ENCODE measurements at places on chromosomes 11 and 22.

DNA sequence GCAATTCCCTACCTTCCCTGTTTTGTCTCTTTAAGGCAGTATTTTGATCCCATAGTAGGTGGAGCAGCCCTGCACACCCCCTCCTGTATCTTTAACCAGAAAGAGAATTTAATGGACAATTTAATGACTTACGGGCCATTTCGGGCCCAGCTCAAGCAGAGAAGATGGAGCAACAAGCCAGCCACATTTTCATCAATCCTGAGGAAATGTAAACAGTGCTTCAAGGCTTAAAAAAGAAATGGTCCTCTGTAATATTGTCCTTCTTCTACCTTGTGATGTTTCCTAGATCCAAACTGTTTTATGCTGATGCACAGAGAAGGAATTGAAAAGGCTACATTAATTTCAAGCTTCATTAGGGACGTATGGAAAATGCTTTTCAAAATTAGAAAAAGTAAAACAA, 88.6 kb downstream of the MTMR3 start:
- DNase-seq: no peak

DNA sequence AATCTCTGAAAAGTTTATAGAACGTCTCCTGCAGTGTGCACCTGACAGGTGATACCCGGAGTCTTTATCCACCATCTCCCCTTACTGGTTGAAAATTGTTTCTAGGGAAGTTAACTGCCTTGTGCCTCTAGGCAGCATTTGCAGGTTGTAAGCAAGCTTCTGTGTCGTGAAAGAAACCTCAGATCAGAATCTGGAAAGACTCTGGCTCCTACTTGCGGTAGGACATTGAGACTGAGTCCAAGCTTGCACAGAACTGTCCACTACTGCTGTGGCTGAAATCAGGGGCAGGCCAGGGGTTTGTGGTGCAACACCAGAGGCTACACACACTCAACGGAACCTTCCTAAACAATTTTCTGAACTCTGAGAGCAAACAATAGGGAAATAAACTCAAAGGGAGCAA, 34.8 kb upstream of the MYOD1 start:
- DNase-seq: no peak

GRCh38 chr11:71221201-71221600, 31.2 kb downstream of the SHANK2 start:
- no peak for DNase-seq

DNA sequence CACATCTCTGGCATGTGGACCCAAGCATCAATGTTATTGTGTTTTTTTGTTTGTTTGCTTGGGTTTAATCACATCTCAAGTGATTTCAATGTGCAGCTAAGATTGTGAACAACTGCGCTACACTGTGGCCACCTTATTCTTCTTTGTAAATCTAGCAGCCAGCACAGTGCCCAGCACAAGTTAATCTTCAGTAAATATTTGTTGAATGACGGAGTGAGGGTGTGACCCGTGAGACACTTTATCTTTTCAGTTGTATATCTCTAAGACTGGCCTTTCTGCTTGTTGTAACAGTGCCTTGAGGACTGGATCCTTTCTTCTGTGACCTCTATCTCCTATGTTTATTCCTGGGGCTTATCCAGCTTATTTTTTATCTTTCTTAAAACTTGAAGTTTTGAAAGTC, 21.4 kb upstream of the AMOTL1 start:
- DNase-seq: no peak

DNA sequence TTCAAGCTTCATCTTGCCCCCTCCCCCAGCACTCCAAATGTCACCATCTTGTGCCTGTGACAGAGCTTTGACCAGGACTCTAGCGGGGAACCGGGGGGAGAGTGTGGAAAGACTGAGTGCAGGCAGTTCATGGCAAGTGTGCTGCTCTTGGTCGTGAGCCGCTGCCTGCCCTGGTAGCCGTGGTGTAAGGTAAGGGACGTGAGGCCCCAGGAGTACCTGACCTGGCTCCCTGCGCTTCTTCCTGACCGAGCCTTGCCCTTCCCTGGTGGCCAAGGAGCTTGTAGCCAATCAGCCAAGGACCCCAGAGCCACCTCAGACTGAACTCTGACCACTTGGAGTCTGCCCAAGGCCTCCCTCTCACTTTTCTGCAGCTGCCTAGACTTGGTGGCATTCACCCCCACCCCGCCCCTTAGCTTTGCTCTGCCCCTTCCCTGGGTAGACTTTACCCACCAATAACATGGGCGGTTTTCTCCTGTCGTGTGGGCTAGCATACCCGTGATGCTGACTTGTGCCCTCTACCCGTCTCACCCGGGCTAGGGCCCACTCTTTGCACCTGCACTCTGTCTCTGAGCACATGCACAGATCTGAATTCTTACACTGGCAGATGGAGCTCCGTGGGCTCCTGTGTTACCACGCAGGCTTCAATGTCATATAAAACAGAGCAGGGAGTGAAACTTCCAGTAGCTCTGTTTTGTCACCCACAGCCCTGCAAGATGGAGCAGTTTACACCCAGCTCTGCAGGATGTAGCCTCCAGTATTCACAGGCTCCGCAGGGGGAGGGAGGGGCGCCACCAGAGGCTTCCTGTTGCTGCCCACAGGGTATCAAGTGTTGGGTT, 1.5 kb downstream of the DGKZ start:
- DNase-seq: no peak

GRCh38 chr11:68946416-68947090, 34.2 kb downstream of the MRGPRD start:
- DNase-seq: peak; percentile 93

DNA sequence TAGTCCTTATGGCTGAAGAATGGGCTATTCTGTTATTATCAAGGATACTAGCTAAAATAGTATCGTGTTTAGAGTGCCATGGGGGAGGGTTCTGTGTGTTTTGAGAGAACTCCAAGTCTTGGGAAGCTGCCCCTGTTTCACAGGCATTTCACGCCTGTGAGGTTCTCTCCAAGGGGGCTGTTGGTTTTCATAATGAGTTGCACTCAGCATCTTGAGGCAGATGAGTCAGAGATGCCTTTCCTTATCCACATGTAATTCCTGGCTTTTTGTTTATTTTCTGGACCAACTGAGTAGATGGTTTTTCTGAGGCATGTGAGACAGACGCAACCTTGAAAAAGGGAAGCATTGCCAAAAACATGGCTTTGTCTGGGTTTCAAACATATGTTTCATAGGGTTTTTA, 203.7 kb downstream of the ARHGAP42 start:
- peak; percentile 65 for DNase-seq

- DNase-seq: no peak
Measured at GRCh38 chr22:37163575-37164504, 14.1 kb upstream of the IL2RB start.

DNA sequence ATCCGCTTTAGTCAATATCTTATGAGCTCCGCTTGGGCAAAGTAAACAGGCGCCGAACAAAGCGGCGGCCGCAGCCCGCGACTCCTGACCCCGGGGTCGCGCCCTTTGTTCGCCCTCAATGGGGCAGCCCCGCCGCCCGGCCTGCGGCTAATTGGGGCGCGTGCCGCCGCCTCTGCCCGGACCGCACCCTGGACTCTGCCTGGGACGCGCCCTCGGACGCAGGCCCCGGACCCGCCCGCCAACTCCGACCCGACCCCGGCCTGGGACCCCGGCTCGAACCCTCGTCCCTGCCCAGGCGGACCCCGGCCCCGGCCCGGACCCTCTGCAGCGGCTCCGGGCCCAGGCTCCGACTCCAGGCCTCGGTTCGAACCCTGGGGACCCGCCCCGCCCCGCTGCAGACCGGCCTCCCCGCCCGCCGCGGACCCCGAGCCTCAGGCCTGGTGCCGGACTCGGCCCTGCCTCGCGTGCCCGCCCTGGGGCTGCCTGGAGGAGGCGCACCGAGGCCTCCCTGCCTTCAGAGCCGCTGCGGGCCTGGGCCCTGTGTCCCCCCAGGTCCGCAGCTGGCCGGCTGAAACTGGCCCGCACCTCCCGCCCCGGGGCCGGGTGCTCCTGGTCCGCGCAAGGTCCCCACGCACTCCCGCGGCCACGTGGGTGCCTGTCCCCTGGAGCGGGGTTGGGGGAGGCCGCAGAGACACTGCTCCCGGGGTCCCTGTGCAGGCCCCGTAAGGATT, 84.7 kb upstream of the WNT7B start:
- no peak for DNase-seq

DNA sequence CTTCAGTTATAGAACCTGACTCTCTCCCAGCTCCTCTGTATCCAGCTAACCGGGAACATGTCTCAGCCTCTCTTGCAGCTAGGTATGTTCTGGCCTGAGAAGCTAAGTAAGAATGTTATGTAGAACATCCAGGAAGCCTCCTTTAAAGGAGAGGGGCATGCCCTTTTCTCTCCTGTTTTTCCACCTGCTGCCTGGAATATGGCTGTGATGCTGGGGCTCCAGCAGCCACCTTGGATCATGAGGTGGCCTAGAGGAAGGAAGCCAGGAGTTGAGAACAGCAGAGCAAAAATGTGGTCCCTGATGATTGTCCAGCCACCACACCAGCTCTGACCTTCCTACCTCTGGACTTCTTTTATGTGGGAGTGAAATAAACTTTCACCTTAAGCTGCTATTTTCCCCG, 117.6 kb downstream of the MPPED1 start:
- DNase-seq: no peak

- DNase-seq: peak; percentile 38
Measured at GRCh38 chr11:88363648-88364065, 26.1 kb upstream of the CTSC start.

Measured in cardiac fibroblast (primary cell).